AG08396 (cell line): ENCODE measurements at places on chromosomes 4 and X.

GRCh38 chr4:155450676-155451075, 73.9 kb upstream of the MAP9 start:
- DNase-seq, result no peak

DNA sequence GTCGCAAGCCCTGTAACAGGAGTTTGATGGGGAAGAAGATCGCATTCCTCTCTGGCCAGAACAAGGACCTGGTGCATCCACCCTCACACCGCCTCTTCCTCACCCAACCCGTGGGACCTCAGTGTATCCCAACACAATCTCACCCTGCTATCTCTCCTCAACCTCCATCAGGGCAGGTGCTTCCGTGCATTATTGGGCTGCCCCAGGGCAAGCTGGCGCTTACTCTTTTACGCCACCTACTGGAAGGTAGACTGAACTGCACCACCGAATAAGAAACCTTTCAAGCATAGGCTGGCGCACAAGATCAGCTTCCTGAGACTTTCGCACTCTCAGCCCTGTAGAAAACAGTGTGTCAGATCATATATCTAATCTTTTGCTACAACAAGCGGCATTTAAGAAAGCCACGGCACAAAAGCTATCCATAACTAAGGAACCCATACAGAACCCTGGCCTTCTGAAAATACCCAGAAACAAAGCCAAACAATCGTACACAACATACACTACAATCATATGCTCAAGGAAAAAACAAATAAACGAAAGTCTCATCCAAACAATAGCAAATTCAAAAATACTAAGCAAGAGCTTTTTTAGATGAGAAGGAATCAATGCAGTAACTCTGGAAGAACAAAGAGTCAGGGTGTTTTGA, 209.3 kb downstream of the UGT8 start:
- peak; percentile 41 for DNase-seq

GRCh38 chr4:44256414-44256813, 192.2 kb downstream of the KCTD8 start:
- DNase-seq, result no peak

GRCh38 chrX:139094671-139095592, 383.4 kb upstream of the FGF13 start:
- no peak for DNase-seq

- peak; percentile 29 for DNase-seq
Observed at GRCh38 chrX:13463608-13464007, 105.8 kb upstream of the EGFL6 start.

DNA sequence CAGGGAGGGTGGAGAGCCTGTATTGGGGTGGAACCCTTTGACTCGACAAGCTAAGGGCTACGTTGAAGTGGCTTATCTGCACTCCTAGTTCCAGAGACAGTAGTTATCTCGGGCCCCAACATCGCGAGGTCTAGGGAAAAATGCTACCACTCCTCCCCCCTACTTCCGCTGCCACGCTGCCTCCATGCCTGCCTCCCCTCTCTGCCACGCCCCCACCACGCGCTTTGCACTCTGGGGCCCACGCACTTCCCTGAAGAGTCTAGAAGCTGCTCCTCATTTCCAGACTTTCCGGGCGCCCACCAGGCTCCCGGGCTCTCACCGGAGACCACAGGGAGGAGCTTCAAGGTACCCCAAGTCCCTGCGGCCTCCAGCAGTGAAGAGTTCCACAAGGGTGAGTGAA, at the start of gene PASD1:
PASD1 (plus strand) TSS at position 227 of the 400 bp plus-strand sequence. CDS start 37,879 bp downstream, outside the sequence.
- DNase-seq, result no peak

- DNase-seq, result peak; percentile 71
Observed at GRCh38 chr4:140609548-140610425, 41.0 kb upstream of the UCP1 start.

- no peak for DNase-seq
Observed at GRCh38 chr4:83618991-83619645, 83.2 kb downstream of the GPAT3 start.
